GM12892 (cell line): ENCODE measurements at places on chromosomes 7 and 10.

DNA sequence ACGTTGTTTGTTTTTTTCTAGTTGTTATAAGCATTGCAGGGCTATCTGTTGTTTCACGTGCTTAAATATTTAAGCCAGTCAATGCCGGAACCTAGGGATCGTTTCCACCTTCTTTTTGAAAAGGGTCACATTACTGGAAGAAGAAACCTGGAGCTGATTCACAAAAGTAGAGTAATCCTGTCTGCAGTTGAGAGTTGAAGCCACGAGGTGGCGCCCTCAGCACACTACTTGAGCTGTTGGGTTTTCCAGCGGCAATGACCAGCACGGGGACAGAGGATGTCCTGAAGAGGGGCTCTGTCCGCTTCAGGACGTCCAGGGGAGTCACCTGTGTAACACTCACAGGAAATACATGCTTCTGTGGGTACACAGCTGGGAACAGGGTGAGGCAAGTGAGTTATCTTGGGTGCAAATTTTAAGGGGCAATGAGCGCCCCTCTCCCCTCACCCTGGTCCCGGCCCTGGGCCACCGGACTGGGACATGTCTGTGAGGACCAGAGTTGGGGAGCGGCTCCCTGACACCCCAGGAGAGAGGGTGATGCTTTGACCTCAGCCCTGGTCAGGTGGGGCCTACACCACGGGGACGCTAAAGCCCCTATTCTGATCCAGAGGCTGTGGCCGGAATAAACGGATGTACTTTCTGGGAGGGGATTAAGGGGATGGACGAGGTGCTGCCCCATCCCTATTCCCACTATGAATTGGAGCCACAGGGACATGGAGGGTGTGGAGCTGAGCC lies 26.3 kb upstream of the WDFY4 start:
- no peak for DNase-seq

DNA sequence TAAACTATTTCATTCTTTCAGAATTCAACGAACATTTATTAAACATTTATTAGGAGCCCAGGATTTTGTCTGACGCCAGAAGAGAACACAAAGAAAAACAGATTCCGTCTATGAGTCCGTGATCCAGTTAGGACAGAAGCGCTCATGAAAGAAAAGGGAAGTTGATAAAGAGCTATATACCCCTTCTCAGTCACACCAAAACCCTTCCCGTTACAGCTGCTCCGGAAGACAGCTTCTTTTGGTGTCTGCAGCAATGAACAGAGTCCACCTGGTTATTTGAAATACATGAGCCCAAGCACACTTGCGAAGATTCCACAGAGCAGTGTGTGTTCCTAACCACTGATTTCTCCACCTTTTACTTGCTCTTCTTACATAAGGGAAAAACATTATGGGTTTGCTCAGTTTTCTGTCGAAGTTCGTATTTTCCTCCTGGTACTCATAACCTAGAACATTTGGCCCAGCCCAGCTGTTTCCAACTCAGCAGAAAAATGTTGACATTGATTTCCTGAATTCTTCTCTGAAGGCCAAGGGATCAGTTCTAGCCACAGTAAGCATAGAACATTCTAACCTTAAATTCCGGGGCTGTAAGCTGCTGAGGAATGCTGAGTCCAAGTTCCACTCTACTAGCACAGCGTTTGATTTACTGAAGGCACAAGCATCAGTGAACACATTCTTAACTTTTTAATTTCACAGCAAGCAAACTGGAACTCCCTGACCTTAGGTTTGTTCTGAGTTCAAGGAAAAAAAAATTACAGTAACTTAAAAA lies 206.5 kb downstream of the SORCS1 start:
- no peak for DNase-seq

GRCh38 chr7:123645516-123645915 lies 10.2 kb upstream of the LMOD2 start:
- DNase-seq: no peak

DNA sequence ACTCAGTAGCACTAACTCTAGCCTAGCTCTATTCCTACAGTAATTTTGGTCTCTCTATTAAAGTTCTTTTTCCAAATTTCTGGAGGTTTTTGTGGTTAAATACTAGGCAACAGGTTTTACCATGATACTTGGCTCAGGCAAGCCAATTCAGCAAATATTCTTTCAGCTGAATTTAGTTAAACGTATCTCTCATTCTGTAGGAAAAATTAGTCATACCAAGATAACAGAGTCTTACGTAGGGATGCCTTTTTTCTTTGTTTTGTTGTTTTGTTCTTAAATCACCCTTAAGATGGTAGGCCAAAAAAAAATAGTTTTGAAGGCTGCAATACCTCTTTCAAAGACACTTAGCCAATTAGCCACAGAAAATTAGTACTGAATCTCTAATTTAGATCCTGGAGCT lies 180.5 kb downstream of the MAGI2 start:
- no peak for DNase-seq

DNA sequence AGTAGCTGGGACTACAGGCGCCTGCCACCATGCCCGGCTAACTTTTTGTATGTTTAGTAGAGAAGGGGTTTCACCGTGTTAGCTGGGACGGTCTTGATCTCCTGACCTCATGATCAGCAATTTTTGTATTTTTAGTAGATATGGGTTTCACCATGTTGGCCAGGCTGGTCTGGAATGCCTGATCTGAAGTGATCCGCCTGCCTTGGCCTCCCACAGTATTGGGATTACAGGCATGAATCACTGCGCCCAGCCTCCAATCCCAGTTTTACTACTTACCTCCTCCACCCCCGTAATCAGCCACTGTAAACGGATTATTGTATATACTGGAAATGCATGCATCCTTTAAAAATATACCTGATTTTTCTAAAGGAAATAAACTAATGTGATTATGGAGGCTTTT lies 35.1 kb upstream of the MTPN start:
- DNase-seq: no peak

DNA sequence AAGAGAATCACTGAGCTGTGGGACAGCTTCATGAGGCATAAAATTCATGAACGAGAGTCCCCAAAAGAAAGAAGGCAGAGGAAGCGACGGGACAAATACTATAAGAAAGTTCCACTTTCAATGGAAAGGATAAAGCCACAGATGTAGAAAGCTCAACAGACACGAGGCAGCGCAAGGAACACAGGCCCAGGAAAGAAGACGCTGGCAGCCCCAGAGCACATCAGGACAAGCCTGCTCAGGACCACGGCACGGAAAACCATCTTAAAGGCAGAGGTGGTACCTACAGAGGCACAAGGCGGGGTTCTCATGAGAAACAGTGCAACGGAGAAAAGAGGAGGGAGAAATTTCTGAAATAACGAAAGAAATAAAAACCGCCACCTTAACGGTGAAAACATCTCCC lies 273.4 kb downstream of the MAD1L1 start:
- no peak for DNase-seq

DNA sequence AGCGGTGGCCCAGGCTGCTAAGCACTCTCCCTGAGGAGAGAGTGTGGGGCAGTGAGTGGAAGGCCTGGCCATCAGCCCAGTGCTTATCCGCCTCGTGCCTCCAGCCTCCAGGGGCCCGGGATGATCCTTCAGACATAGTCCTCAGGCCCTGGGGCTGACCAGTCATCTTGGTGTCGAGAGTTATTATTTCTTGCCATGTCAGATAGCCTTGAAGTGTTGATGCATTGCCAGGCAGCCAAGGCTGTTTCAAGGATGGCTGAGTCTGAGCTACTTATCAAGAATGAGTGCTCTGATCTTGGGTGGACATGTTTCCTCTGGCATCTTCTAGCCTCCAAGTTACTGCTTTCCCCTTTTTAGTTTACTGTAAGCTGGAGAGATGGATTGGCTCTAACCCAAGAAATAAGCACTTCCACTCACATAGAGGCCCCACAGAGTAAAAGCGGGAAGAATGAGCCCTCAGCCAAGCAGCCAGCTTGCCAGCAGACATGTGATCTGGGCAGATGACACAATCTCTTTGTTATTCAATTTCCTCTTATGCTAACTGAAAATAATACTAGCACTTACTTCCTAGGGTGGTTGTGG lies 136.5 kb upstream of the NAMPT start:
- no peak for DNase-seq

DNA sequence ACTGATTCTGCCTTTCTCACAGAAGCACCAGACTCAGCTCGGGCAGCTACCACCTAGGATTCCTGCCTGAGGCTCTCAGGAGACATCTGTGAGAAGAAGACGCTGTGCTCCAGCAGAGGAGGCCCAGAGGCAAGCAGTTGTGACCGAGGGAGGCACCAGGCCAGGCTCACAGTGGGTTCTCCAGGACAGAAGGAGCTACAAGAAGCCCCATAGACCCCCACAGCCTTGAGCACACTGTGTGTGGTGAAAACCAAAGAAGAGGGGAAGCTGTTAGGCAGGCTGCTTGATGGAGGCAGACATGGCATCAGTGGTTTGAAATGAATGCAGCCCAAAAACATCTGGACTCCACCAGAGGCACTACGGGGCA lies 198.8 kb downstream of the GRID1 start:
- no peak for DNase-seq

GRCh38 chr10:127354992-127355391 lies 158.6 kb upstream of the INSYN2A start:
- no peak for DNase-seq

- DNase-seq: no peak
Measured at GRCh38 chr10:51386248-51386885, 312.1 kb downstream of the PRKG1 start.

DNA sequence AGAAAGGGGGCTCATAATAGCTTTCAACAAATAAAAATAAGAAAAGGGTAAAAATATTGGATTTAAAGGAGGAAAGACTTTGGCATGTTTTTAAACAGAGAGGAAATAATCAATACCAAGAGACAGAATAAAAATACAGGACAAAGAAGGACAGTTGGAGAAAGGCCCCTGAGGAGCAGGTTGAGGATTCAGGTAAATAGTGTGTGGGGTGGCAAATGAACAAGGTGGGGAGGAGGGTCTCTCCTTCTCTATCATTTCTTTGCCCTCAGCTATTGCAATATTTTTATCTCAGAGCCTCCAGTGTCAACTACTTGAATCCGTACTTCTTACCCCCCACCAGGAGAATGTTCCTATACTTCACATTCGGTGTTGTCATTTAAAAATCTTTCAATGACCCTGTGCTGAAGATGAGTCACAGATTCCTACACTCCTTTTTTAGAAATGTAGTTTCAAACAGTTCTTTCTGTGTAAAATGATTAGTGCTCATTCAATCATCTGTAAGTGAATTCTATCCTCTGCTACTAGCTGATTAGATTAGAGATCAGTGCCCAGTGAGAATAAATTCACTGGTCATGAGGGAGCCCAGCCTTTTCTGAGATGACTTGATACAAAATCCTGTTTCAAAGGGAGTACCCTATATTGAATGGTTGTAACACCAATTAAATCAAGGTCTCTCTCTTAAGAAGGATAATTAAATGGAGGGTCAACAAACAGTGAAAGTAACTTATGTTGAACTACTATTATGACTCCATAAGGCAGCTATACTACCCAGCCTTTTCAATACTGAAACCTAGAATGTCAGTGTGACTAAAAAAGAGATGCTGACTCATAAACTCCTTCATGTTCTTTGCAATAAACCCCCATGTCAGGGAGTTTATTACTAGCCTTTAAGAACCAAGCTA lies 50.4 kb upstream of the WNT16 start:
- no peak for DNase-seq

DNA sequence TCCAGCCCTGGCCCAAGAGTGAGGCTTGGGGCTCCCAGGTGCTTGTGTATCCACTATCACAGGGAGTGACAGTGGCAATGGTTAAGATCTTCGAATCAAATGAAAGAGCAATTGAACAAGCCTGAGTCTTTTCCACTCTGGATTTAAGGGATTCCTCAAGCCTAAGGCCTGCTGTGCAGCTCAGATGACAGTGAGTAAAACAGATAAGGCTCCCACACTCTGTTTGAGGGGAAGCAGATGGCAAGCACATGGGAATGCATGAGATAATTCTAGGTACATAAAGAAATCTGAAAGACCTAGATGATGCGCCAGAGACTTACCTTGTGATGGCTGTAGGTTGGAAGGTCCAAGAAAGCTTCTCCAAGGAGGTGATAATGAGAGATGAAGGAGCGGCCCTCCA lies 95.0 kb downstream of the LRRC18 start:
- DNase-seq: no peak

DNA sequence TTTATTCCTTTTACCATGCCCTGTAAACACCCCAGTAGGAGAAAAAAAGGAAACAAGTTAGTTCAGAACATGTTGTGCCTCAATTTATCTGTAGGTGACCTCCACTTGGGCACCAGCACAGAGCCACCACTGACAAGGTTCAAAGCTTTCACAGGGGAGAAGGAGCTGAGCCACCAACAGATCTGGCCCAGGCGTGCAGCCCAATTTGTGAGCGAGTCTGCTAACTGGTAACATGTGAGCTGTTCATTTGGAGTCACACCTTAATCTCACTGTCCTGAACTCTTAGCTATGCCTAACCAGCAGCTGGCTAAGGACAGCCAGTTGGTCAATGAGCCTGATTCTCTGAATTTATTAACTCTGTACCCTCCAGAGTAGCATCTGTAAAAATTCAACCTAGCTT lies 78.4 kb upstream of the CAMK2B start:
- no peak for DNase-seq

DNA sequence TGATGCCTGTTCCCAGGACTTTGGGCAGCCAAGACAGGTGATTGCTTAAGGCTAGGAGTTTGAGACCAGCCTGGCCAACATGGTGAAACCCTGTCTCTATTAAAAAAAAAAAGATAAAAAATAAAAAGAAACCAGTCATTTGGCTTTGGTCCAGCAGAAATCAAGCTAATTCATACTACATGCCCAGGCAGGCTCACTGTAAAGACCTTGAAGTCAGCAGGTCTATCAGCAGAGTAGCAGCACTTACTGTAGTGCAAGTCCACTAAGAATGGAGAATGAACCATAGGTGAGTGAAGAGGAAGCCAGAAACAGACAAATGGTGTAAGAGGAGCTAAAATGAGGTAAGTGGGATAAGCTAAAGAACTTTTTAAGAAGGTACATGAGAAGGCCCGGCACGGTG lies 24.7 kb downstream of the PSPH start:
- no peak for DNase-seq

- DNase-seq: no peak
Measured at GRCh38 chr7:106121189-106121810, 9.2 kb upstream of the SYPL1 start.

GRCh38 chr10:118583611-118584010 lies 11.8 kb downstream of the PRLHR start:
- no peak for DNase-seq

GRCh38 chr10:1411956-1412355 lies 325.4 kb downstream of the ADARB2 start:
- no peak for DNase-seq
